ENCODE measurements at places on chromosomes 4 and X. TPM values are rescaled to one million over a fixed set of nuclear protein-coding genes. Genes with fewer than 3 reads are reported as not detected.

The RTL9 gene
- total RNA-seq, result 0.09 TPM

The DCLK2 gene
- 9.7 TPM for total RNA-seq

The PPP1R2C gene
- not detected for total RNA-seq

The PHKA2 gene
- 12.6 TPM for total RNA-seq

The TCEAL2 gene
- not detected for total RNA-seq

The BEND2 gene
- not detected for total RNA-seq

The TLR10 gene
- total RNA-seq, result not detected

The IL2RG gene
- total RNA-seq, result not detected

The PFKFB1 gene
- 0.08 TPM for total RNA-seq

The CYTL1 gene
- not detected for total RNA-seq

The PDE5A gene
- total RNA-seq, result 0.36 TPM

The WDR13 gene
- 92.7 TPM for total RNA-seq

The UGT2B15 gene
- 0.08 TPM for total RNA-seq

The GYPB gene
- total RNA-seq, result not detected

The SHOX gene
- not detected for total RNA-seq

The CRLF2 gene
- total RNA-seq, result 0.77 TPM

The IL13RA1 gene
- total RNA-seq, result 48.2 TPM

The CT45A10 gene
- total RNA-seq, result 0.22 TPM

The NPFFR2 gene
- total RNA-seq, result not detected

The EGF gene
- total RNA-seq, result 0.45 TPM

The ASIC5 gene
- total RNA-seq, result not detected

Measured in A549 treated with Mapracorat at 1 μM for 4 hours (cell line).